ENCODE measurements at places on chromosomes 2 and 18.

DNA sequence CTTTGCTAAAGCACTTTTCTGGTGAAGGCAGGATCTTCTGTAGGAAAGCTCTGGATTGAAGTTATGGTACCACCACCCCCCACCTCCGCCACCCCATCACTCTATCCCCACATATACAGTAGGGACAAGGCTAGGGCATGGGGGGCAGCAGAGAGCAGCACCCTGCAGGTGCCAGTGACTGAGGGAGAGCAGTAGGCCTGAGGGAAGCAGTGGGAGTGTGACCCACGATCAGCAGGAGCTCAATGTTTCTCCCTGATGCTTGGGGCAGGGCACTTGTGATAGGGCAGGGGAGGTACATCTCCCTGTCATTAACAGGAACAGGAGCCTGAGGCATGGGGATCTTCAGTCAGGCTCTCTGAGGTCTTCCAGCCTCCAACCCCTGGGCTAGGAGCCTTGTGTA is 121.6 kb downstream of the ZFP36L2 start:
- DNase-seq, result no peak

DNA sequence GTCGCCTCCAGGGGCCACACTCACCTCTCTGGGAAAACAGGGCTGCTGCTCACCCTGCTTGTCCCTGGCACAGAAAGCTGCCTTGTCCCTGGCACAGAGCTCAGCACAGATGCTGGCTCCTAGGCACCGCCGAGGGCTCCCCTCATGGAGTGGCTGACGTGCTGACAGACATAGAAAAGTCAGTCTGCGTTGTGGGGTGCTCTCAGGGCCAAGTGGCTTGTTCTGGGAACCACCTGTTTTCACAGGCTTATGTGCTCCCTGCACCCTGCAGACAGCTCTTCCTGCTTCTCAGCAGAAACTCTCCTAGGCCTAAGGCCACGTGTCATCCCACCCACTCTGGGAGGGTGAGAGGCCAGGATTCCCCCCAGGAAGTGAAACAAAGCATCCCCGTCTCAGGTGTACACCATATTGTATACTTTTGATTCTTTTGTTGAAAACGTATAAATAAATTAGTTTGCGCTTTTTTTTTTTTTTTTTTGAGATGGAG is 84.7 kb upstream of the TMEM200C start:
- no peak for DNase-seq

GRCh38 chr2:204143216-204144014 is 206.9 kb downstream of the ICOS start:
- no peak for DNase-seq

GRCh38 chr18:44654573-44654972 is 26.1 kb upstream of the SETBP1 start:
- DNase-seq, result peak; percentile 67

DNA sequence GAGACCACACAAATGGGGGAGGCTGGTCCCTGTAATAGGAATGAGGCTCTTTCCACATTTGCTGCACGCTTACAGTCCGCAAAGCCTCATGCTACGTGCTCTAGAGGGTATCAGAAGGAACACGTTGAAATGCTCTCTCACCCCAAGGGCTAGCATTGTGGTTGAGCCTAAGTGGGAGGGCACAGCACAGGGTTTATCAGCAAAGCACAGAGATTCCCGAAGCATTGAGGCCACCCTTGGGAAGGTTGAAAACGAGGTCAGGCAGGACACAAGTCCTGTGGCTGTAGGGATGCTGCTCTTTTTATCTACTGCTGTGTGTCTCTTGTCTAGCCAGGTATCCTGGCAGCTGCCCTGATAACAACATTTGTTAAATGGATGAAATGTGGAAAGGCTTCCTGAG is 378.3 kb downstream of the EN1 start:
- no peak for DNase-seq

- peak; percentile 31 for DNase-seq
Observed at GRCh38 chr2:63842149-63843061, 709 bp downstream of the UGP2 start.

DNA sequence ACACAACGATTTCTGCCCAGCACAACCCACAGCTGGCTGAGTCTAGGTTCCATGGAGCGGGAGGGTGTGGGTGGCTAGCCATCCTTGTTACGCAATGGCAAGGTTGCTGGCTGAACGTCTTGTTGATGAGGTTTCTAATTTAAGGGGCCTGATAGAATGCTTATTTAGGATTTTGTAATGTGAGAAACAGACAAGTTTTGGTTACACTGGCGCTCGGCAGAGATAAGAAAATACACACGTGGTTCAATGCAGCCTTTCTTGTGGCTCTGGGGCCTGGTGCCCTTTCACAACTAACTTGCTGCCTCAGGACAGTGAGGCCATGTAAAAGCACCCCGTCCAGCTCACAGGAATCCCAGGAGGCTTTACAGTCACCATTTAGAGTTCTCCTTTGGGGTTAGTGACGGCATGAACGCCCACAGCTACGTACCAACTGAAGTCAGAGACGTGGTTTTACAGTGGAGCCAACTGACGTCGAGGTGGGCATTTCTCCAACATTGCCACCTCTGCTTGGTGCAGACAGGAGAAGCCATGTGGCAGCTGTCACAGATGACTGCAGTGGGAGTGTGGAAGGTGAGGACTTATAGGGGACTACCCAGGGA is 29.7 kb upstream of the PIEZO2 start:
- no peak for DNase-seq

DNA sequence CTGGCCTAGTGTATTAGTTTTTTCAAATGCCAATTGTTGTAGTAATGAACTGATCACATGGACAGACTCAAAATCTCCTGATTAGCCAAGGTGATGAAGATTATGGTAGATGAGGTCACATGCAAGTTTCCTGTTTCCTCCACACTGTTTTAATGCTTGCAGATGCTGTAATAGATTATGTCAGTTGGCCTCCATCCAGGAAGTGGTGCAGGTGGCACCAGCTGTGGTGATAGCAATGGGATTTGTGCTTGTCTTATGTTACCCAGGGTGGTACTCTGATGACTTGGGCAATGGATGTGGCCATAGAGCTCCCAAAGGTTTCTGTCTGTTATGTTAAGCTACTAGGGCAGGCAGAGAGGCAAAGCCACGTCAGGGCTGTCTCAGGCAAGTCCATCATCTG is 332.9 kb upstream of the DDX18 start:
- no peak for DNase-seq

GRCh38 chr2:131590366-131590765 is 62.7 kb downstream of the CCDC74A start:
- DNase-seq, result no peak

DNA sequence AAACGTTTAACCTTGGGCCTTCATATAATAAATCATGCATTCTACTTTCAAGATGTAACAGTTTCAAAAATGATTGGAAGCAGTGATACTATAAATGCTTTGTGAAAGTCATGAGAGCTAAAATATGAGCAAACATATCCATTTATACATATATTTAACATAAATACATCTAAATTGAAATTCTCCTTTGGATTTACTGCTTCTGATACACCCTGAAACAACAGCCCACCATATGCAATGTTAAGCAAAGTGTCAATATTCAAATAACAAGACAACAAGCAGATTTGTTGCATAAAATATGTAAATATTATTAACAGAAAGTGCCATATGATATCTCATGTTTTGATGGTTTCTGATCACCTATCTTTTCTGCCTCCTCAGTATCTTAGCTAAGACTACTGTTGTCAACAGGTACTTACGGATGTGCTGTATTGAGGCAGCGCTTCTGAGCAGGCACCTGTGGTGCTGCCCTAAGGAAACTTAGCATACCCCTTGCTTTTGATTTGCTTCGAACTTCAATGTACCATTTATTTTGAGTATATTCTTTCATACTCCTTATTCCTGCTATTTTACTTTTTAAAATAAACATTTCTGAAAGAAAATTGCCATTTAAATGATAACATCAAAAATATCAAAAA is 6.1 kb downstream of the FIGN start:
- DNase-seq, result no peak

GRCh38 chr2:231111987-231112386 is 12.9 kb downstream of the HTR2B start:
- no peak for DNase-seq

- no peak for DNase-seq
Observed at GRCh38 chr2:58221909-58222308, 19.2 kb downstream of the FANCL start.

GRCh38 chr2:176128172-176128981 is 1.1 kb upstream of the HOXD8 start:
- DNase-seq, result no peak

DNA sequence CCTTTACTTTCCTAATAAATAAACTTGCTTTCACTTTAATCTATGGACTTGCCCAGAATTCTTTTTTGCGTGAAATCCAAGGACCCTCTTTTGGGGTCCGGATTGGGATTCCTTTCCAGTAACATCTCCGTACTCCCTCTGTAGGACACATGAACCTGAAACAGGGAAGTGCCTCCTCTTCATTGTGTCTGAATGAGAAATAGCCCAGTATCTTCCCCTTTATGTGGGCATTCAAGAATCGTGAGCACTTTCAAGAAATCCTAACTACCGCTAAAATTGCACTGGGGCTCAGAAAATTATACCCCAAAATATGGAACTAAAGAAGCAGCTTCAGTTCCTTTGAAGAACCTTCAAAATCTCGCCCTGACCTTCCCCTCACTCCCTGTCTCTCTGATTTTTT is 7.8 kb upstream of the POMC start:
- DNase-seq, result no peak

DNA sequence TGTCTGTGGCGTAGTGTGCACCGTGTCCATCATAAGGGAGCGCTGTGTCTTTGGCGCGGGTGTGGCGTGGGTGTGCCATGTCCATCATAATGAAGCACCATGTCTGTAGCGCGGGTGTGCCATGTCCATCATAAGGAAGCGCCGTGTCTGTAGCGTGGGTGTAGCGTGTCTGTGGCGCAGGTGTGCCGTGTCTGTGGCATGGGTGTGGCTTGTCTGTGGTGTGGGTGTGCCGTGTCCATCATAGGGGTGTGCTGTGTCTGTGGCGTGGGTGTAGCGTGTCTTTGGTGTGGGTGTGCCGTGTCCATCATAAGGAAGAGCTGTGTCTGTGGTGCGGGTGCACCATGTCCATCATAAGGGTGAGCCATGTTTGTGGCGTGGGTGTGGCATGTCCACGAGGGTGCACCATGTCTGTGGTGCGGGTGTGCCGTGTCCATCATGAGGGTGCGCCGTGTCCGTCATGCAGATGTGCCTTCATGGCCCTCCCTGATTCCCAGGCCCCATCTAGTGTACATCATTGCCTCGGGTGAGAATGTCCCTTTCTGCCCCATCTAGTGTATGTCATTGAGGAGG is 275.0 kb downstream of the GBX2 start:
- DNase-seq, result no peak

GRCh38 chr18:66316701-66317100 is 287.2 kb downstream of the CDH19 start:
- no peak for DNase-seq

DNA sequence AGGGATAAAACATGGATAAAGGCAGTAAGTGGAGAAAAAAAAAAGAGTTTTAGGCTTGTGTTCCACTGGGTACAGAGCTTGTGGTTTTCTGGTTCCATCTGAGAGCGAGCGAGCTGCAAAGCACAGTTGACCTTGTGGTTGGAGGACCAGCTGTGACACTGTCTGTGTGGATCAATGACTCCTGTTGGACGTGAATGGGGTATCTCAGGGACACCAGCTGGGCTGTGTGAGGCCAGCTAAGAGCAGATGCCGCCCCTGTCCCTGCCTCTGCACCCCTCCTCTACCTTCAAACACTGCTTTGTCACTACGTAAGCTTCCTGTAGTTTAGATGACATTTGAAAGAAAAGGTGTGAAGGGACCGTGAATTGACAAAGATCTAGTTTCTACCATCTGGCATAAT is 67.8 kb downstream of the QPCT start:
- DNase-seq, result no peak

- peak; percentile 35 for DNase-seq
Observed at GRCh38 chr2:53289309-53290006, 478.1 kb upstream of the CHAC2 start.

All from RWPE1 (cell line).